Hematopoietic multipotent progenitor cell treated with erythropoietin and hydrocortisone succinate and interleukin-3 and kit ligand, for 6 days (in vitro differentiated cells): ENCODE measurements at places on chromosomes 2 and 18.

DNA sequence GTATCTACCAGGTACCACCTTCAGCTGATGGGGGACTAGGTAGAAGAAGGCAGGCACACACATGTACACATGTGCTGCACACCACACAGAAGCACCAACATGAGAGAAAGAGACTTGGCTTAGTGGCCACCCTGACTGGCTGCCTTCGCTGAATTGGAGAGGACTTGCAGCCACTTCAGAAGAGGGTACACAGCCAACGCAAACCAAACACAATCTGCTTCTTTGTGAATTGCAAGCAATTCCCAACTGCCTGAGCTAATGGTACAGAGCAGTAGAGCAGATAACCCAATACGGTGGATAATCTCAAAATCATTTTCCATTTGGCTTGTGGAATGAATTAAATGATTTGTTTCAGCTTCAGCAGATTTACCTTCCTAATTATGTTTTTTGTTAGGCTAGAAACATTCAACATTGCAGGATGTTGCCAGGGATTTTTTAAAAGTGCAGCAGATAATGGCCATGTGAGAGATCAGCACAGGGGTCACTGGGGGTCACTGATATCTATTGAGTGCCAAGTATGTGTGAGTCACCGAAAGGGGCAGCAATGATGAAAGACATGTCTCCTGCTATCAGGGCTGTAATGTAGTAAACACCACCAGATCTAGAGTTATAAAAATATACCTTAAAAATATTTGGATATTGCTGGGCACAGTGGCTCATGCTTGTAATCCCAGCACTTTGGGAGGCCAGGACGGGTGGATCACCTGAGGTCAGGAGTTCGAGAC lies 652.6 kb downstream of the BCL11A start:
- DNase-seq, result no peak

DNA sequence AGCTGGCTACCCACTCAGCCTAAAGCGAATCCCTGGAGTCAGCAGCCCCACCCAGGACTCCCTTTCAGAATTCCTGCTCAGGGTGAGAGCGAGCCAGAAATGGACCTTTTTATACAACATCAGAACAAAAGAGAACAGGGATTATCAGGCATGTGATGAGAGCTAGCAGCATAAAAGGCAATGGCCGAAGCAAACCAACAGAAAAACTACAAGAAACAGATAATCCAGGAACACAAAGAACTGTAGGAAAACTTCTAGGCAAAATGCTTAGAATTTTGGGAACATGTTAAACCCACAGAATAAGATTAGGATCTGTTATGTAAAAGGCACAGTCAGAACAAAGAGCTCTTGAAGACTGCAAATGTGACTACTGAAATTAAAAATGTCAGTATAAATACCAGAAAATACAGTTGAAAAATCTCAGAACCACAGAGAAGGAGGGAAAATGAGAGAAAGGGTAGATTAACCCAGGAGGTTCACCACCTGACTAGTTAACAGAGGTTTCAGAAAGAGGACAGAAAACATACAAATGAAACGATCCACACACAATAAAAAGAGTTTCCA lies 31.3 kb downstream of the ITGA6 start:
- DNase-seq, result no peak

GRCh38 chr2:8427211-8427610 lies 254.6 kb upstream of the ID2 start:
- DNase-seq, result peak; percentile 18

DNA sequence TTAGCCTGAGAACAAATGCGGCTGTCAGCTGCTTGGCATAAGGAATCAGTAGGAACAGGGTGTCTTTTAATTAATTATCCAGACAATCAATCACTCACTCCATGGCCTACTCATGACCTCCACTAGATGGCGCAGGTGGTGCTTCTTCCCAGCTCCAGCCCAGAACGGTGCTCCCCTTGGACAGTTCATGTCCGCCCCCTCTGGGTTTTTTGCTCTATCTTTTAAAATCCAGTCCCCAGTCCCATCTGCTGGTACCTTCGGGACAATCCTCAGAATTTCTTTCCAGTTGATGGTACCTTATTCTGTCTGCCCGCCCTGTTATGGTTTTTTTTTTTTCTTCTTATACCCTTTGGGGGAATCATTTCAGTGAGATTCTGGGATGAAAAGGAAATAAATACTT lies 99.8 kb downstream of the CACNB4 start:
- DNase-seq, result peak; percentile 78

DNA sequence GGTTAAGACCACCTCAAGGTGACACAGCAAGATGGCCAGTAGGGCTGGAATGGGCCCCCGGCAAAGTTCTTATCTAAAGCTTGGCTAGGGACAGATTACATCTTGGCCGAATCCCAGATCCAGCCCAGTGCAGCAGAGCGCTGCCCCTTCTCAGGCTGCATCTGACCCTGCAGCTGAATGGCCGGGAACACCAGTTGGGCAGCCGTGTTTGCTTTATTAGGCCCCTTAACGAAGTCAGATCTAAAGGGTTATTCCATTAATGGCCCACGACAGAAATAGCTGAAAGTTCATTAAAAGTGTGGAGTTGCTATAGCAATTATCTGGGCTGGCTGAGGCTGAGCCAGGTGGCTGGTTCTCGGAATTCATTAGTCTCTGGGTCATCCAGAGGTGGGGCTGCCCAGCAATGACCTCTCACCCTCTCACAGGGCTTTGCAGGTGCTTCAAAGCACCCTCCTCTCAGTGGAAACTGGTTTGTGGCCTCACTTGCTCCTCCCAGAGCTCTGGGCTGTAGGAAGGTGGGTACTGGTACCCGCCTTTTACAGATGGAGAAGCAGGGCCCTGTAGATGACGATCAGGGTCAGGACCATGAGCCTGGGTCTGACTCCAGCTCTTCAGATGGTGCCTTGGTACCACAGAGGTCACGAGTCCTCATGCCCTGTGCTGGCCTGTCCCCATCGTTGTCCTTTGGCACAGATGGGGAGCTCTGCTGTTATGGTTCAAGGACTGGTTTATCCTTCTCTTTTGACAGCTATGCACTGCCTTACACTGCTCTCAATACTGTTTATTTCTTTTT lies 68.8 kb downstream of the EMX1 start:
- no peak for DNase-seq
